Hypothalamus (tissue), 51 donors: ENCODE measurements at places on chromosomes 3 and 15.
A peak's percentile ranks its signal among the peaks of the same experiment; 100 is the strongest.

DNA sequence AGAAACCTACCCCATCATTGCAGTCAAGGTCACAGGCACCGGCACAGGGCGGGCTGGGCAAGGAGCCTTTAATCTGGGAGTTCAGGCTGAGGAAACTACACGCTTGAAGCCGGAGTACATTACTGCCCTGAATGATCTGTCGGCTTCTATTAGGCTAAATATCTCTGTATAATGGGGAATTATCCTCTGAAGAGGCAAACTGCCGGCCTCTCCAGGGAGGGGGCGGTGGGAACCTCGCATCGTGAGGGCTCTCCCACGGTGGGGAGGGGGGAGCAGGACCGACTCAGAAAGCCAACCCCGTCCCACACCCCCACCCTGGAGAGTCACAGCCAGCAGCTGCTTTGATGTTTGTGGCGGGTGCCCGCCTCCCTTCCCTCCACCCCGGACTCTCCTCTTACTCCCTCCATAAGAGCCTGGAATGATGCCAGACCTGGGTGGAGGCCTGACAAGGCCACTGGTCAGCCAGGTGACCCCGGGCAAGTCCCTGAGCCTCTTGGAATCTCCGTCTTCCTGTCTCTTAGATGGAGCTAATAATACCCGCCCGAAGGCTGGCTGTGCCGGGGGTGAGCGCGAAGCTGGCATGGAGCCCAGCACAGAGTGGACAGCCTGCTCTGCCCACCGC, 63.4 kb upstream of the LINGO1 start:
- peak; percentile 2 for DNase-seq

- no peak for DNase-seq
Observed at GRCh38 chr15:56667517-56667916, 65.8 kb downstream of the ZNF280D start.

GRCh38 chr3:39130693-39131265, 22.6 kb downstream of the CSRNP1 start:
- DNase-seq: no peak

DNA sequence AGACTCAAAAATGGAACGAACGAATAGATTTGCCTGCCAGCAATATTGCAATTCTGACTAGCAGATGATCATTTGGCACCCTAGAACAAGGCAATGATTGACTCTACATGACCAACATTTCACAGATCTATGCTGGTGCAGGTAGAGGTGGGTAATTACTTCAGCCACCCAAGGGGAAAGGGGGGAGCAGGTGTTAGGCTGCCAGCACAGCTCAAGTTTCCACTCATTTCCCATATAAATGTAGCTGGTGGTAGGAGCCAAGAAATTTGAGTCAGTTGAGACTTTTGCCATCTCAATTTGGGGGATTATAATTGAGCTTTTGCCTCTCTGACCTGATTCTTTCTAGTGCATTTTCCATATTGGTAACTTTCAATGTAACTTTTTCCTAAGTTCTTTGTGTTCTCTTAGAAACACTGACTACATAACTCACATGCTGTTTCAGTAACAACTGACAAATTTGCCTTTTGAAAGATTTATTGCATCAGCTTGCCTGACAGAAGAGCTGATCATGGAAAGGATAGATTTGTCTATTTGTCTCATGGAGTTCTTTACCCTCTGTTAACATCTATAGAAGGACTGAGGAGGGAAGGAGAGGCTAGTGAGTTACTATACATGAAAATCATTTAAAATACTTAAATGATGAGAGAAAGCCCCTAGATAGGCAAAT, 902.5 kb downstream of the ZPLD1 start:
- no peak for DNase-seq

GRCh38 chr15:39573844-39574243, 7.0 kb upstream of the THBS1 start:
- no peak for DNase-seq
